ENCODE measurements at places on chromosomes 6 and 20. TPM values are rescaled to one million over a fixed set of nuclear protein-coding genes. Genes with fewer than 3 reads are reported as not detected.

Gene HTR1B
- total RNA-seq = not detected

Gene MCHR2
- not detected for total RNA-seq

Gene HLA-DRB5
- 8.5 TPM for total RNA-seq

Gene KCNQ2
- under 0.01 TPM for total RNA-seq

Gene AVP
- not detected for total RNA-seq

Gene VIP
- not detected for total RNA-seq

Gene CCR6
- 14.8 TPM for total RNA-seq

Gene FAXC
- not detected for total RNA-seq

Gene CFAP61
- total RNA-seq = not detected

Gene HLA-DPA1
- 271 TPM for total RNA-seq

Gene DSE
- total RNA-seq = 98.8 TPM

Gene PRR18
- not detected for total RNA-seq

Data from mononuclear cell (primary cell).